ENCODE measurements at places on chromosomes 4 and X.

- DNase-seq, result no peak
Observed at GRCh38 chrX:118558926-118559325, 63.3 kb downstream of the DOCK11 start.

DNA sequence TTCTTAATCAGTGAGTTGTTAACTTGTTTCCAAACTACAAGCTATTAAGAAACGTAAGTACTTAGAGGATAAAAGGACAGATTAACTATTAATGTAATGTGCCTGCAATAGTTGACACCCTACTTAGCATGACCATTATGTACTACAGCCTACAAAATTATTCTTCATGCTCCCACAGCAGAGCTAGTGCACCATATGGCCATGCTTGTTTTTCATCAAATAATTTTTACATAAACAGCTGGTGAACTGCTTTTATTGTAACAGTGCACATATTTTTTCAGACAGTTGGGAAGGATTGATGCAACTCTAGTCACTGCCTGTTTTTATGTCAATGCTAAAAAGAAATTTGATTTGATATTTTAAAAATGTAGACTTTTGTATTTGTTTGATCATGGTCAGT is 10.2 kb upstream of the MAGEB10 start:
- DNase-seq, result no peak

DNA sequence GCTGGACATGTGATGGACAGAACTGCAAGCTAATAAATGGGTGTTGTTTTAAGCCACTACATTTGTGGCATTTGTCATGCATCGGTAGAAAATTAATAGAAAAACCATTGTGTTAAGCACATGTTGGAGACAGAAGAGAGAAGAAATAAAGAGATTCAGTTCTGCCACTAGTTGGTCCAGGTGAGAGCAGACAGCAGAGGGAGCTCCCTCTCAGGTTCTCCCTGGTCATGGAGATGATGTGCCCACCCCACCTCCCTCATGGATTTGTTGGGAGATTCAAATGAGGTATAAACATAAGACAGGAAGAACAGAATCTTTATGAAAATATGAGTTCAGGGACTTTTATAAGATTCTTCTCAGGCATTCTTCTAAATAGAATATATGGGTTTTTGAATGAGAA is 36.8 kb upstream of the OCIAD2 start:
- DNase-seq, result no peak

GRCh38 chr4:139625093-139625455 is 40.5 kb upstream of the MGST2 start:
- DNase-seq, result no peak

GRCh38 chr4:171718069-171718468 is 95.1 kb upstream of the GALNTL6 start:
- DNase-seq, result no peak
